ENCODE measurements at places on chromosomes 7 and 10.

- no peak for DNase-seq
Observed at GRCh38 chr10:17474595-17475323, 20.4 kb upstream of the ST8SIA6 start.

GRCh38 chr10:133324198-133324792 is 12.4 kb downstream of the CALY start:
- peak; percentile 55 for DNase-seq

GRCh38 chr10:104580321-104580720 is 60.8 kb upstream of the SORCS3 start:
- DNase-seq = no peak

- no peak for DNase-seq
Observed at GRCh38 chr7:127396184-127396583, 3.7 kb upstream of the ZNF800 start.

DNA sequence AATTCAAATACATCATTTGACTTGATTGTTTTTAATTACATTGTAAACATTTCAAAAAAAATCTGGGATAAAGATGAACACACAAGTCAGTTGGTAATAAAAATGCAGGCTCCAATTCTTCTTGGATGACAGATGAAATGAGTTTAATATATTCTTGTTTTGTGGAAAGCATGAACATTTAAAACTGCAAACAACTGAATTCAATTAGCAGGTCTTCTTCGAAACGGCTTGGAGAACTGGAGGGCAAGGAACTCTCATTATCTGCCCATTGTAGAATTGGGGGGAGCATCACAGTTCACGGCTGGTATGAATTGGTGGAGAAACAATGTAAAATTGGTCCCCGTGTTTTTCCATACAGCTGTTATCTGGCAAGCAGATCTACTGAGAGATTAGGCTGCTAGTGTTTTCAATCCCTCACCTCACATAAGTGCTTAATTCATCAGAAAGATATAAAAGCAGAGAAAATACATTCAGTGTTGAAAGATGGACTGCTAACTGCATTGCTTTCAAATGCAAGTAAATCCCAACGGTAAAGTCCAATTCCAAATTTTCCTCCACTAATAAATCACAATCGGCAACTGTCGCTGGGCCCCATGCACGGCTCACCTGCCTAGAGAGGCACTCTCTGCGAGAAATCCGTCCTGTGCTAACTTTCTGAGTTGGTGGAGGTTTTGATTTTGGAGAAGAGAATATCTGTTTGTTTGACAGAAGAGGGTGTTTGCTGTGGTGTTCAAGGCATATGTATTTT is 199.5 kb downstream of the ZNF438 start:
- no peak for DNase-seq

- no peak for DNase-seq
Observed at GRCh38 chr10:93067443-93068365, 6.0 kb upstream of the CYP26A1 start.

DNA sequence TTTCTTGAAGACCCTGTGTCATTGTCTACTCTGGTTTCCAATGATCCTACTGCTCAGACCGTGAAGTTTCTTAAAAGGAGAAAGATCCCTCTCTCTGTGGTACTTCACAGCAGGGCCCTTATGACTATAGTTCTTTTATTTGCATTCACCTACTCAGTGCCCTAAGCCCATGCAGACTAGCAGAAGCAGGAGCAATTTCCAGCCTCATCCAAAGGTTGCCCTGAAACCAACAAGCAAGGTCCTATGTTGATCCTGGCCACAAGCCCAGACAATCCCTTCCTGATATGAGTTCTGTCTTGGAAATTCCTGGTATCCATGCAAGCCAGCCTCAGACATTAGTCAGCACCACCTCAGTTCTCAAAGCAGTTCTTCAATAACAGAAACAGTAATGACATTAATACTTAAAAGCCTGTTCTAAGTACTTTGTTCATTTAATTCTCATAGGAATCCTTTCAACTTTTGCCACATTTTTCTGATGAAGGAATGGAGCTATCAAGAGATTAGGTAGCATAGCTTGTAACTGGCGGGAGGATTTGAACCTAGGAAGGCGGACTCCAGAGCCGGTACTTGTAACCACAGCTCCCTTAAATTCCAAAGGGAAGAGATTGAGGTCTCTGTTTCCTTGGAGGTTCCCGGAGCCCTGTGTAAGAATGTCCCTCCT is 58.1 kb upstream of the ST8SIA6 start:
- DNase-seq = no peak

GRCh38 chr7:120760050-120760449 is 97.9 kb downstream of the TSPAN12 start:
- DNase-seq = no peak

Data from DMS79 treated with DMSO at 0.1 percent for 48 hours (cell line).